ENCODE measurements at places on chromosomes 2 and 18. TPM values are rescaled to one million over a fixed set of nuclear protein-coding genes. Genes with fewer than 3 reads are reported as not detected.

Gene PDE11A
- not detected for total RNA-seq

Gene THSD7B
- not detected for total RNA-seq

Gene CMPK2
- 47.0 TPM for total RNA-seq

Gene POTEE
- 3.4 TPM for total RNA-seq

Gene GTF2A1L
- total RNA-seq: not detected

Gene BOK
- not detected for total RNA-seq

All from T-helper 2 cell treated with Interferon-gamma antibody and Interleukin-4, amounts not matched to agents 100 ng/mL and 5 ng/mL, for 36 hours (primary cell).